GM23248 (cell line): ENCODE measurements at places on chromosomes 7 and 10. TPM values are rescaled to one million over a fixed set of nuclear protein-coding genes. Genes with fewer than 3 reads are reported as not detected.

DNA sequence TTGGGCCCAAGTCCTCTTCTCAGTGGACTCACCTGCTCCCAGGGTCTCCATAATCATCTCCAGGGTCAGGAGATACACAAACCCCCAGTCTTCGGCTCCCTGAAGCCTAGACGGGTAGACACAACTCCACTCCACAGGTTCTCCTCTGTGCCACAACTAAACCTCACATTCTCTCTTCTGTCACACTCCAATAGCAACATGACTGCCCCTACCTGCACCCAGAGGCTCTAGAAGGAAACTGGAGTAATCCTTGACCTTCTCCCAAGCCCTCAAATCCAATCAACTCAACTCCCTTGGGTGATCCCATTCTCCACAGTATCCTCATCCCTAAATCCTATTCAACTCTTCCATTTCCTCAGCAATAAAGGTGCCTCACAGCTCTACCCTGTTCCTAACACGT, 16.2 kb downstream of the HNRNPF start:
- no peak for DNase-seq

- no peak for DNase-seq
These were observed at the start of gene TRPV6 for GRCh38 chr7:142885311-142886230. TRPV6 (minus strand) TSS chr7:142885745.

DNA sequence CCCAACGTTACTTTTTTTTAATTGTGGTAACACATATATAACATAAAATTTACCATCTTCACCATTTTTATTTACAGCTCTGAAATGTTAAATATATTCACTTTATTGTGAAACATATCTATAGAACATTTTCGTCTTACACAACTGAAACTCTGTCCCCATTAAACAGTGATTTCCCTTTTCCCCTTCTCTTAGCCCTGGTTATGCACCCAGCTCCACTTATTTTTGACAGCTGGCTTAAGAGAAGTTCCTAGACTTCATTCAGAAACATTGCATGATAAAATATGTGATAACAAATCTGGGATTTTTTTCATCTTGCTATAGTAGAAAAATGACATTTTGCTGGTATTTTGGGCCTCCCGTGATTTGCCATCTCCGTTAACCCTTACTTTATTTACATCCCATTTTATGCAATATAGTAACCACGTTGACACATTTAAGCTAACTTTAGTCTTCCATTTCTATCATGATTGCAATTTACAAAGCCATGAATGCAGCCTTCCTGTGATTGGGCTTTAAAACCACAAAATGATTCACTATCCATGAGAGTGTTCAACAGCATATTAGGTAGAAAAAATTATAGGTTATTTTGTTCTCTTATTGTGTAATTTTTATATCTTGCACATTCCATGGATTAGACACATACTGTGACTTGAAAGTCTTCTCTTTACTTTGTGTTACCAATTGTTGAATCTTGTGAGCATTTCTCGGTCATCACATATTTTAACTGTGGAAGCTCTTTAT, 139.6 kb downstream of the SND1 start:
- peak; percentile 75 for DNase-seq

DNA sequence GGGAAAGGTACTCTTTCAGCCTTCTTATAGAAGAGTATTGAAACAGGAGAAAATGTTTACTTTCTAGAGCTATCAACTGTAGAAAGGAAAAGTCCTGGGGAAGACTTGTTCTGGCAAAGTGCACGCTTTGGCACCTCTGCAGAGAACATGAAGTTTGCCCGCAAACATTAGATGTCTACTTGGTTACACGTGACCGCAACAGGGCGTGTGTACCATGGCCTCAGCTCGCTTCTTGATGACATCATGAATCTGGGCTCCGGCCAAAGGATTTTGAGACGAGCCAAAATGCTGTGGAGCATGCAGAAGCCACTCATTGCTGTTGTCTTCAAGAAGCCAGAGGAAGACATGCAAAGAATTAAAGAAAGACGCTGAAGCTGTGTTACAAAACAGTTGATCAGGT, 8.6 kb upstream of the TAS2R60 start:
- peak; percentile 93 for DNase-seq

DNA sequence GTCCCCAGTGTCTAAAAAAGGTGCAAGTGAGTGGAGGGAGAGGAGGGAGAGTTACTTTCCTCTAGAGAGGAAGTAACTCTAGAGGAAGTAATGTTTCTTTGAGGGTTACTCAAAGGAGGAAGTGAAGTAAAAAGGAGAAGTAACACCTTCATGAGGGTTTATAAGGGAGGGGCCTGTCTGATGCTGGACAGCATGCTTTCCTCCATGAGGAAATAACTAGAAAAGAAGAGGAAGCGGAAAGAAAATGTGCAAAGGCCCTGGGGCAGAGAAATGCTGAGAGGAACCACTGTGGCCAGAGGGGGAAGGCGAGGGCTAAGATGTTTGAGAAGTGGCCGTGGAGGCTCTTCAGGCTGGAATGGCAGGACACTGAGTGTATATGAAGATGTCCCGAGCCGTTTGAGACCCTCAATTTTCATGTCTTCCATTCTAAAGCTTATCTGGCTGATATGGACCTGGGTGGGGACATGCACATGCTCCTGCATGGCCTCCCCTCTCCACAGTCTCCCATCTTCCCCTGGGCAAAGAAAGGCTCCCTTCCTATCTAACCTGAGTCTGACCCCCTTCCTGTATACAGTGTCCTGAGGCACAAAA, 3.4 kb upstream of the SLC18A2 start:
- no peak for DNase-seq

GRCh38 chr7:129689995-129690581, 78.6 kb downstream of the NRF1 start:
- DNase-seq: no peak

GRCh38 chr10:113426181-113426877, 126.5 kb upstream of the HABP2 start:
- no peak for DNase-seq

- no peak for DNase-seq
These were observed 96.8 kb upstream of the SAMD8 start for GRCh38 chr10:75014516-75015230.

Gene UTF1
- total RNA-seq: not detected in 2 replicates
